Spinal cord (tissue), 10 donors: ENCODE measurements at places on chromosomes 1 and 21.
A peak's percentile ranks its signal among the peaks of the same experiment; 100 is the strongest.

GRCh38 chr1:203626910-203627246 is 246 bp downstream of the ATP2B4 start:
- peak; percentile 71 for DNase-seq

DNA sequence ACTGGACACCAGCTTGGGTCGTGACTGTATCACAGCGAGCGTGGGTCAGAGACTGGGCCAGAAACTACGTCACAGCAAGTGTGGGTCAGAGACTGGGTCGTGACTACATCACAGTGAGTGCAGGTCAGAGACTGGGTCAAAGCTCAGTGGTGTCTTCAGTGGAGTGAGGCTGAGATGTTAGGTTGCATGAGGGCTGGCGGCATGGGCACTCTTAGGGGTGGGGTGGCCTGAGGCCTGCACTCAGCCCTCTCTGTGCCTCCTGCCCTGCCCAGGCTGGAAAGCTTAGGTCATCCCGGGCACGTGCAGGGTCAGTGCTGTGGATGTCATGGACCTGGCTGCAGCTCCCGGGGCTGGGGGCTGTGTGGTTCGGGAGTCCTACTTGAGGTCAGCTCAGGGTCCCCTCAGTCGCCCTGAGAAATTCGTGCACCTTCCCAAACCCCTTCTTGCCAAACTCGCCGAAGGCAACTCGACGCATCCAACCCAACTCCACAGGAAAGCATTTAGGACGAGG is 19.0 kb downstream of the CFAP74 start:
- DNase-seq: no peak

- DNase-seq: no peak
These were observed 36.5 kb upstream of the RIPK4 start for GRCh38 chr21:41803316-41803715.

DNA sequence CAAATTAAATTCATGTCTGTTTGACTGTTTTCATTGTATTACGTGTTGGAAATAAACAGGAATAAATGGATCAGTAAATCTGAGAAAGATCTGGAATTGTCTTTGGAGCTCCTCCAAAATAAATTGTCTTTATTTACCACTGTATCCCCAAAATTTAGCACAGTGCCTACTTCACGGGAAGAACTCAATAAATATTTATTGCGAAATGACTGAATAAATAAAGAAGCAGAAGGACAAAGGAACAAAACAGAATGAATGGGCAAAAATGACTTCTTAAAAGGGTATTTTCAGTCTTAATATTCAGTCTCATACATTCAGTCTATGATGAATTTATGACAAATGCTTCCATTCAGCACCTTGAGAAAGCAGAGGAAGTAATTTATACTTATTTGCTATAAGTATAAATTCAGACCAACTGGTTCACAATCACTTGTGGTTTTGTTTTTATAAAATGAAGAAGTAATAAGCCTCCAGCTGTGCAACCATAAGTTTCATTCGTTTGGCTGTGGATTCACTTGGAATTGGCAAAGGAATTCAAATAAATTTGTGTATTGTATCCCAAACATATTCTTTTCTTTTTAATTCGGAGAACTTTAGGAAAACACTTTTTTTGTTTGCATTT is 19.2 kb upstream of the PRKAA2 start:
- DNase-seq: no peak

DNA sequence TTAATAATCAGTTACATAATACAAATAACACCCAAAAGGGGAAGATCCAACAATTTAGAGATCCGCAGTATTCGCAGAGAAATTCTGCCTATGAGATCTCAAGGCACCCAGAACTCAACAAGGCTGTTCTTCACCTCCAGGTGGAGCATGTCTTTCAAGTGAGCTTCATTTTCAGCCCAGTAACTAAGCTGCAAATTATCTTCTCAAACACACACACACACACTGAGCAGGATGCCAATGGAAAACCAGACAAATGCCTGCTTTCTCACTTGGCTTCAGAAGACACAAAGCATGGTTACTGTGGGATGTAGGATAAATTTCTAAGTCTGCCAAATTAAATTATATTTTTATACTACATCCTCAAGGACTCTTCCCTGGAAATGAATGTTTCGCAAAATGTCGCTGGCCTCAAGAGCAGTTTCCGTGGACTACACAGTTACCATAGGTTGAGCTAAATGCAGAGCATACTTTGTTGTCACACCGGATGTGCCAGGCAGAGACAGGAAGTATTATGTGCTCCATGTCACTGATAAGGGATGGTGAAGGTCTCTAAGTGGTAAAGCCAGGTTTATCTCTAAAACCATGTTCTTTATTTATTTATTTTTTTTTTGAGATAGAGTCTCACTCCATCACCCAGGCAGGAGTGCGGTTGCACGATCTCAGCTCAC is 30.3 kb downstream of the UBR4 start:
- peak; percentile 56 for DNase-seq

GRCh38 chr1:15966081-15966955 is 9.6 kb downstream of the ZBTB17 start:
- DNase-seq: no peak

DNA sequence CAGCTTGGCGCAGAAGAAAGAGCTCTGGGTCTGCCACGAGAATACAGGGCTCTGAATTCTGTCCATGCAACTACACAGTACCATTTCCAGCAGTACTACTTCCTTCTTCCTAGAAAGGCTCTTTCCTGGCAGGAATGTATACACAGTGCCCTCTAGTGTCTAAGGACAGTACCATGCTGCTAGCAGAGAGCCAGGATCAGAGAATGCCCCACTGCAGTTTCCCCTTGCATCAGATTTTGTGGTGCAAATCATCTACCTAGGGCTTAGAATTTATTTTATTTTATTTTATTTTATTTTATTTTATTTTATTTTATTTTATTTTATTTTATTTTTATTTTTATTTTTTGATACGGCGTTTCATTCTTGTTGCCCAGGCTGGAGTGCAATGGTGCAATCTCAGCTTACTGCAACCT is 50.8 kb downstream of the PAX7 start:
- no peak for DNase-seq

GRCh38 chr21:25359724-25360123 is 247.6 kb downstream of the MRPL39 start:
- no peak for DNase-seq

- no peak for DNase-seq
These were observed 155.4 kb downstream of the CLEC20A start for GRCh38 chr1:178341261-178341956.
